ENCODE measurements at places on chromosomes 12 and 14.

DNA sequence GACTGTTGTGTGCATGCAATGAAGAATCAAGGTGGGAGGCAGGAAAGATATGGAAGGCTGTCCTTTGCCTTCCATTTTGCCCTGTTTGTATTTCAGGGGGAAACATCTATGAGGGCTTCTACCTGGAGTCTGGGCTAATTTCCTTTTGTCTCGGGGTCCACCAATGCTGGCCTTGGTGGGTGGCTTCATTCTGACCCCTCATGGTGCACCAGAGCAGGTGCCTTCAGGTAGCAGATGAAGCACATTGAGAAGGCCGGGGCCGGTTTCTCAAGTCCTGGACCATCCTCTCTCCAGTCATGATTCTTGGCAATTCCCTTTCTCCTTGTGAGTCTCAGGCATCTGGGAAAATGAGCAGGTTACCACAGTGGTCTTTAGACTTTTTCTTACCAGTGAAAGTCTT lies 47.2 kb downstream of the RPH3A start:
- DNase-seq = no peak

DNA sequence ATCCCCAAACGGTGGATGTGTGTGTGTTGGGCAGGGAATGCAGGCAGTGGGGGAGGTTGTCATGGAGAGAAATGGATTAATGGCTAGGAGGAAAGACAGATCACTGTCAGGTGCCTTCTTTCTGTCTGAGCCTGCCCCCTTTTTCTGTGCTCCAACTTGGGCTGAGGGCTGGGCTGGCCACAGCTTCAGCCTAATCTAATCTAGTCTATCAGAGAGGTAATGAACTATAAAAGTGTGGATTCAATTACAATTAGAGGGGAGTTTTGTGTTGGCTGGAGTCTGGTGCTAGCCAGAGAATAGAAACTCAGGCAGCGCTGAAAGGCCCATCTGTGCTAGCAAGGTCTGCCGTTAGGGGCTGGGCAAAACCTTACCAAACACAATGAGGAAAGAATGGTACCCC lies 41.2 kb downstream of the NEUROD4 start:
- DNase-seq = no peak

DNA sequence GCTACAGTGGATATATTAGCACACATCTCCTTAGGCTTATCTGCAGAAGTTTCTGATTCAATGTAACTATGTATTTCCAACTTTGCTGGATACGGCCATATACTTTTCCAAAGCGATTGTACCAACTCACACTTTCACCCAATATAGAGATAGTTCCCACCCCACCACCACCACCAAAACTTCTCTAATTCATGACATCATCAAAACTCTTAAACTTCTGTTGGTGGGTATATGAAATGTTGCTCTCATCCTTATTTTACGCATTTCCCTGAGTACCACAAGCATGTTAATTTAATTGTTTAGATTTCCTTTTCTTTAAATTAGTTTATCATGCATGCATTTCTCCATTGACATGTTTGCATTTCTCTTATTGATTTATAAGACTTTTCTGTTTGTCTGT lies 95.6 kb downstream of the PRKD1 start:
- DNase-seq = no peak

DNA sequence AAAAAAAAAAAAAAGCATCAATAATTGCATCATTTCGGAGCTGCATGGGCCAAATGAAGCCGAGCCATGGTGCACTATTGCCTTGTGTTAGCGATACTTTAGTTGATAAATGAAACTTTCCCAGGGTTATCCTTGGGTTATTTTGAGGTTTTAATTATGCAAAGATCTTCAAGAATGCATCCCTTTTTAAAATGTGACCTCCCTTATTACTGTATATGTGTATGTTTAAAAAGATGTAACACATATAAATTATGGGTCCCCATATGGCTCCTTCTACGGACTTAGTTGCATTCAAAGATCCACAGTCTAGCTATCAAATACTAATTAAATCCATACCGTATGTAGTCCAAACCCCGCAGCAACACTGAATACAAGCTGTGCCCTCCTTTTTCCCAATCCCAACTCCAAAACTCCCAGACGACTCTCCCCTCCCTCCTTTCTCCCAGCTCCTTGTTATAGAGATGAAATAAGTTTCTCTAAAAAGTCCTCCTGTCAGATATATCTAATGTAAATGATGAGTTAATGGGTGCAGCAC lies 129.3 kb upstream of the MAP1LC3B2 start:
- no peak for DNase-seq

DNA sequence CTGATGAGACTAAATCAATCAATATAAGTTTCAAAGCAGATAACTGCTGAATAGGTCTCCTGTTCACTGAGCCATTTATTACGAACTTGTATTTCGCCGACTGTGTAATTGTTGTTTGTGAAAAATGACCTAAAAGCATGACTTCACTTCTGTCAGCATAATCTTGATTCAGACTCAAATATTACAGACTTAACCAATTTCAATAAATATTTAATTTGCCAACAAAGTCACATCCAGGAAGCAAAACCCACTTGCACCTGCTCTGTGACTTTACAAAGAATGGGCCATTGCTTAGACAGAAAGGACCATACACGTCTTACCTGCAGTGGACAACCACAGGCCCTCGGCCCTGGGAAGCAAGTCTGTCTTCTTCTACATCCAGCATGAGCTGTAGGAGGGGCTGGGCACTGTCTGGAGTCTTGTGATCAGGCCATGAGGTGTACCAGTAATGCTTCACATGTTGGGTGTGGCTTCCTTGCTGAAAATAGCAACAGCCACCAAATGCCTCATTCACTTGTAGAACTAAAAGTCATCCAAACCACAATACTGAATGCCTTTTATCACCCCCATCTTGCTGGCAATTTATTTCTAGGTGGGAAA lies 23.5 kb upstream of the PTPRB start:
- DNase-seq = no peak

Measured in mucosa of descending colon (tissue), 3 donors.